ENCODE measurements at places on chromosomes 13 and 19. TPM values are rescaled to one million over a fixed set of nuclear protein-coding genes. Genes with fewer than 3 reads are reported as not detected.

DNA sequence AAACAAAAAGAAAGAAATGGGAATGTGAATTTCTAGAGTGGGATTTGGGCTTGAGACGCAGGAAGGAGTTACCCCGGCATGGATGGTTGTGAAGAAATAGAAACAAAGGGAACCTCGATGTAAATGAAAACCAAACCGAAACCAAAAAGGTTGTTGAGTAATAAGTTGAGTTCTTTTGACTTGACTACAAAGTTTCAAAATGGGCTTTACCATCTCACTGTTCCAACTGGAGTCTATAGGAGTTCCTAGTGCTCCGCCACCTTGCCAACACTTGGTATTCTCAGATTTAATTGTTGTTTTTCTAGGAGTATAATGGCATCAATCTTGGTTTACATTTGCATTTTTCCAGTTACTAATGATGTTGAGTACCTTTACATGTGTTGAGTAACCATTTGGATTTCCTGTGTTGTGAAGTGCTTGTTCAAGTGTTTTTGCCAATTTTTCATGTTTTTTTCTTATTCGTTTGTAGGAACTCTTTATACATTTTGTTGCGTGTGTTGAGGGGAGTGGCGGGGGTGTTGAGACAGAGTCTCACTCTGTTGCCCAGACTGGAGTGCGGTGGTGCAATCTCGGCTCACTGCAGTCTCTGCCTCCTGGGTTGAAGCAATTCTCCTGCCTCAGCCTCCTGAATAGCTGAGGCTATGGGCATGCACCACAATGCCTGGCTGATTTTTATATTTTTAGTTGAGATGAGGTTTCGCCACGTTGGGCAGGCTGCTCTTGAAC lies 9.2 kb downstream of the UBE2S start:
- ATAC-seq = peak; percentile 92

DNA sequence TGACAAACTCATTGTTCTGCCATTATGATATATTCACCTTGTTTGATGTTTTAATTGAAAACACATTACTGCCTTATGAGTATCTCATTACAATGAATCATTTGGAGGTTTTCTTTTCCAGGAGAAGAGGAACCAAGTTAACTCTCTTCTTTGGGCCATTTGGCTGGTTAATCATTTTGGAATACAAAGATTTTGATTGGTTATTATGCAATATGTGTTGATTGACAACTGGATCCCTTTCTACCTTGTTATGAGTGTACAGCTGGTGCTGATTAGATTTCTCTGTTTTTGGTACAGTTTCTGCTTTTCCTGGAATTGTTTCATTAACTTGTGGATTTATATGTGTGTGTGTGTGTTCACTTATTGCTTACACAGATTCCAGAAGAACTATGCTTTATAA lies 49.2 kb upstream of the RGCC start:
- ATAC-seq = no peak

- ATAC-seq = peak; percentile 66
Observed at GRCh38 chr19:49145573-49146407, 9.4 kb downstream of the HRC start.

DNA sequence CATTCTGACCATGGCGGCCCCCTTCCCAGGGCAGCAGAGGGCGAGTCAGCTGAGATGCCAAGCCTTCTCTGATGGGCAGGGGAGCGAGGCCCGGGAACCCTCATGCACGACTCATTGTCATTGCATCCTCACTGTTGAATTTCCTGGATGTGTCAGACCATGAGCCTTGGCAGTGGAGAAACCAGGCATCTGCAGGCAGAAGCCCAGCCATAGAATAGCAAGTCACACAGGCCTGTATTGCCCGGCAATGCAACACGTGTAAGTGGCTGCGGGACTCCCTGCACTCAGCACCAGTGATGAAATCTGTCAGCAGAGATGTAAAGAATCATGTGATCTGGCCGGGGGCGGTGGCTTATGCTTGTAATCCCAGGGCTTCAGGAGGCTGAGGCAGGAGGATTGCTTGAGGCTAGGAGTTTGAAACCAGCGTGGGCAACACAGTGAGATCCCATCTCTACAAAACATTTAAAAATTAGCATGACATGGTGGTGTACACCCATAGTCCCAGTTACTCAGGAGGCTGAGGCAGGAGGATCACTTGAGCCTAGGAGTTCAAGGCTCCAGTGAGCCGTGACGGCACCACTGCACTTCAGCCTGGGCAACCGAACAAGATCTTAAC lies 199.7 kb downstream of the KATNAL1 start:
- no peak for ATAC-seq

GRCh38 chr13:47094734-47095434 lies 198.0 kb upstream of the HTR2A start:
- no peak for ATAC-seq

- ATAC-seq = peak; percentile 34
Observed at GRCh38 chr13:48400850-48401291, 12.0 kb downstream of the LPAR6 start.

DNA sequence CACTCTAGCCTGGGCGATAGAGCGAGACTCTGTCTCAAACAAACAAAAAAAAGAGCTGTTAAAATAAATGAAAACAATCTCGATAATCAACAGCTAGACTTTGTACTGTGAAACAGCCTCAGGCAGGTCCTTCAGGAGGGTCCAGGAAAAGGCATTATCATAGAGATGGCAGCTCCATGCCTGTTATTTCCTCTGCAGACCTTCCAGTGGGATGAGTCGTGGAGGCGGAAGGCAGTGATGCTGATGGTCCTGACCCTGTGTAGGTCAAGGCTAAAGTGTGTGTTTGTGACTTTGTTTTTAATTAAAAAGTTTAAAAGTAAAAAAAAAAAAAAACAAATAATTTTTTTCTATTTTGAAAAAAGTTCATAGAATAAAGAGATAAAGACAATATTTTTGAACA lies 117.4 kb downstream of the TNFRSF19 start:
- no peak for ATAC-seq

- peak; percentile 68 for ATAC-seq
Observed at GRCh38 chr13:99357131-99357596, 50.0 kb upstream of the GPR183 start.

- ATAC-seq = no peak
Observed at GRCh38 chr13:108227651-108228272, 9.6 kb downstream of the ABHD13 start.

DNA sequence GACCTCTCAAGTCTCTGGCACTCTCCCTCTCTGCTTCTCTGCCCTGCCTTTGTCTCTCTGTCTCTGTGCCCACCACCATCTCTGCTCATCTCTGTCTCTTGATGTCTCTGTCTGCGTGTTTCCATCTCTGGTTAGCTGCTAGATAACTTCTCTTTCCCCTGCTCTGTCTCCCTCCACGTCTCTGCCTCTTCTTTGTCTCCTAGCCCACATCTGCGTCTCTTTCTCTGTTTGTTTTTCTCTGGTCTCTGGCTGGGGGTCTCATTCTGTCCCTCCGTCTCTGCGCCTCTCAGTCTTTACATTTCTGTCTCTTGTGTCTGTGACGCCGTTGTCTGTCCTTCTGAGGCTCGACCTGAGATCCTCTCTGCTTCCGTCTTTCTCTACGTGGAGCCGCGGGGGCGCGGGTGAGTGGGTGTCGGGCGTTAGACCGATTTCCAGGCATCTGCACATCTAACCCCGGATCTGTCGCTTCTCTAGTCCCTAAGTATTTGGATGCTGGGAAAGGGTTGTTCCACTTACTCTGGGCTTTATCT lies 386 bp downstream of the GIPR start:
- no peak for ATAC-seq

GRCh38 chr19:31506102-31506501 lies 156.9 kb upstream of the TSHZ3 start:
- ATAC-seq = no peak

- ATAC-seq = peak; percentile 87
Observed at GRCh38 chr19:10602330-10603083, 15.4 kb upstream of the AP1M2 start.

GRCh38 chr13:51730927-51731326 lies 73.0 kb downstream of the DHRS12 start:
- no peak for ATAC-seq

GRCh38 chr19:45906221-45906620 lies 3.8 kb upstream of the MYPOP start:
- ATAC-seq = no peak

DNA sequence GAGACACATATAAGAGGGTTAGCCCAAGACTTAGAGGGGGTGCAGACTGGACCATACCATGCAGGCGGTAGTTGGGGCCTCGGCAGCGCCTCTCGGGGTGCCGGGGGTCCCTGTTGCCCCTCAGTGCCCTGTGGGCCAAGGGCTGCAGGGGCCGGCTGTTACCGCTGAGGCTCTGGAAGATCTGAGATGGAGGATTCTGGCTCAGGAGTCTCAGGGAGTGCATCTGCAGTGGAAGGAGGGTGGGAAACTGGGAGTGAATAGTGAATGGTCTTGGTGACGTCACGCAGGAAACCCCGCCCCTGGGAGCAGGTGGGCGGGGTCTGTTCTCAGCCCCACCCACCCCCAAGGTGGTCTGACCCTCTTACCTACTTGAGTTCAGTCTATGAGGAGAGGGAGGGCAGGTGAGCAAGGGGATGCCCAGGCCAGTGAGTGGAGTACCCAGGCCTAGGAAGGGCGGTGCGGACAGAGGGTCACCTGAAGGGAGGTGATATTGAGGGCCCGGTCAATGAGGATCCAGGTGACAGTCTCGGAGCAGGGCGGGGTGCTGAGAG lies 1.7 kb upstream of the DBP start:
- ATAC-seq = no peak

DNA sequence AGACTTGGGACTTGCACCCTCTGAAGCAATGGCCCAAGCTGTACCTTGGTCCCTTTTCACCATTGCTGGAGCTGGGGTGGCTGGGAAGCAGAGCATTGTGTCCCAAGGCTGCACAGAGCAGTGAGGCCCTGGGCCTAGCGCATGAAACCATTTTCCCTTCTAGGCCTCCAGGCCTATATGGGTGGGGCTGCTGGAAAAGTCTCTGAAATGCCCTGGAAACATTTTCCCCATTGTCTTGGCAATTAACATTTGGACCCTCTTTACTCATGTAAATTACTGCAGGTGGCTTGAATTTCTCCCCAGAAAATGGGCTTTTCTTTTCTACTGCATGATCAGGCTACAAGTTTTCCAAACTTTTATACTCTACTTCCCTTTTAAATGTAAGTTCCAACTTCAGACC lies 510.5 kb downstream of the SLITRK6 start:
- no peak for ATAC-seq

The ERF gene
- 44.8 TPM for total RNA-seq

The ZBTB32 gene
- 217 TPM for total RNA-seq

The PEG3 gene
- total RNA-seq = 0.04 TPM

The NRTN gene
- total RNA-seq = 0.32 TPM

Data from activated T-helper 17 cell treated with anti-CD3 and anti-CD28 coated beads, Interleukin-2, amount 50 U/mL, for 72 hours (primary cell).